ENCODE measurements at places on chromosomes 1 and 21.

GRCh38 chr21:21076491-21076890, 78.3 kb downstream of the NCAM2 start:
- DNase-seq: no peak

- DNase-seq: no peak
Observed at GRCh38 chr1:165173818-165174217, 182.7 kb downstream of the LMX1A start.

GRCh38 chr21:44695641-44696040, 1.3 kb upstream of the KRTAP10-12 start:
- no peak for DNase-seq

- DNase-seq: no peak
Observed at GRCh38 chr1:200139661-200140250, 112.2 kb downstream of the NR5A2 start.

GRCh38 chr1:226489718-226490425, 58.7 kb upstream of the STUM start:
- DNase-seq: no peak

- DNase-seq: no peak
Observed at GRCh38 chr1:208254376-208254775, 10.2 kb upstream of the PLXNA2 start.

DNA sequence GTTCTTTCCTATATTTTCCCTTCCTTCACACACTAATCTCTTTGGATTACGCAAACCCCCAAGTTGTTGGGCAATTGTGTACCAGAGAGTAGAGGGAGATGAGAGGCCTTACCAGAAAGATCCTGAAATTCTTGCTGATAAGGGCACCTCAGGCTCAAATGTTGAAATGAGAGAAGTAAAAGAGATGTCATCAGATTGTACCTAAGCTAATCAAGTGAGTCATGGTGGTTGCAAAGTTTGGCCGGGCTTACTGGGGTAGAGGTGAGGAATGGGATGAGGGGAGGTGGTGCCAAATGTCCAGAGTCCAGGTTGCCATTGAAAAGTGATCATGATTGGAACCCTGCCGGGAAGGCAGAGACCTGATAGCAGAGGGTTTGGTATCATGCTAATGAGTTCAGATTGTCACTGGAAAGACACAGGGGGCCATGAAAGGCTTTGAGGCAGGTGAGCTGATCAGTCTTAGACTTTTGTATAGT, 43.1 kb downstream of the OPTC start:
- no peak for DNase-seq

DNA sequence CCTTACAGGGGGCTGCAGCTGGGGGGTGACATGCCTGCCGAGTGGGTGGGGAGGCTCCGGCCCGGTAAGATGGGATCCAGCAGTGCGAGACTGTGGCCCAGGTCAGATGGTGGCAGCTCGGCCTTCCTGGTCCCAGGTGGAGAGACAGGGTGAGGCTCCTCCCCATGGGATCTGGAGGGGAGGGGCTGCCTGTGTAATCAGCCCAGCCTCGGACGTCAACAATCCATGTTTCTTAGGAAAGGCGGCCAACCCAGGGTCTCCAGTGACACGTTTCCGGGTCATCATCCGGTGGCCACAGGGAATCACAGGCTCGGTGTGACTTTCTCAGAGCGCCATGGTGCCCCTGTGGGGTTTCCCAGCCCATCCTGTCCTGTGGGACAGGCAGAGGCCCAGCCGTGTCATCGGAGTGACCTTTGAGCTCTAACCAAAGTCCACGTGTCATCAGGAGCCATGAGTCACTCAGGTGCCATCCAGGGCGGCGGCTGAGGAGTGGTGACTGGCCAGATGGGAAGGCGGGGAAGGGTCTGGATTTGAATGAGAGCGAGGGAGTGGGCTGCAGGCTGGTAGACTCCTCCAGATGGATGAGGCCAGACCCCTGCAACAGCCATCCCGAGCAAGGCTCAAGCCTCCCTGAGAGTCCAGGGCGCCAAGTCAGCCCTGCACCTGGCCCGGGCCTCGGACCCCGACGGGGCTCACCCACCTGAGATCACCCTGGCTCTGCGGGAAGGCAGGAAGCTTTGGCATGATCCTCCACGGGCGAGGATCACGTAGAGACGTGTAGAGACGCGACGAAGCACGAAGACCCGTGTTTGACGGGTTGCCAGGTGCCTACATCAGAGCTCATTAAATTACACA, 6.6 kb upstream of the HES4 start:
- no peak for DNase-seq

DNA sequence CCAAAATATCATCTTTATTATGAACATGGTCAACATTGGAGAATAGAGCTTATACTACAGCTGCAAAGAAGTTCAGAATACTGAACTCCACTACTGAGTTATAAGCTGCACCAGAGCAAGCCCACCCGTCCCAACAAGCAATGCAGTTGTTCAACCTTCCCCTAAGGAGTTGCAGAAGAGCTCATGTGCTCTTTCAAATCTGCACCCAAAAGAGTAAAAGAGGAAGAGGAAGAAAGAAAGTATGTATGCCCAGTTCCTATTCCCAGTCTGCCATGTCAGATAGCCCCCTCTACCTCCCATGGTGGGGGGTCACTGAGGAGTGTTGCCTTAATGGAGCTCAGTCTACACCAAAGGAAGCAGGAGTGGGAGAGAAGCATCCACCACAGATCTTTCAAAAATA, 6.9 kb downstream of the C1orf162 start:
- DNase-seq: no peak

DNA sequence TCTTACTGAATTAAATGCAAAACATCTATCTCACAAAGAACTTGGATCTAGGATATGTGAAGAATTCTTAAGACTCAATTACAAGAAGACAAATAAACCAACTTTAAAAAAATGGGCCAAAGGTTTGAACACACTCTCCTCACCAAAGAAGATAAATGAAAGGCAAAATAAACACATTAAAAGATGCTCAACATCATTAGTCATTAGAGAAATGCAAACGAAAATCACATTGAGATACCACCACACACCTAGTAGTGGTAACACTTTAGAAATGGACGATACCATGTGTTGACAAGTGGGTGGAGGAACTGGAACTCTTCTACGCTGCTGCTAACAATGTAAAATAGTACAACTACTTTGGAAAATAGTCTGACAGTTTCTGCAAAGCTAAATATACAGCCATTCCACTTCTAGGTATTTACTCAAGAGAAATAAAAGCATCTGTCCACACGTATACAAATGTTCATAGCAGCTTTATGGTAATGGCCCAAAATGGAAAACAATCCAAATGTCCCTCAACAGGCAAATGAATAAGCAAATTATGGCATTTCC, 194.3 kb downstream of the RHOU start:
- no peak for DNase-seq

DNA sequence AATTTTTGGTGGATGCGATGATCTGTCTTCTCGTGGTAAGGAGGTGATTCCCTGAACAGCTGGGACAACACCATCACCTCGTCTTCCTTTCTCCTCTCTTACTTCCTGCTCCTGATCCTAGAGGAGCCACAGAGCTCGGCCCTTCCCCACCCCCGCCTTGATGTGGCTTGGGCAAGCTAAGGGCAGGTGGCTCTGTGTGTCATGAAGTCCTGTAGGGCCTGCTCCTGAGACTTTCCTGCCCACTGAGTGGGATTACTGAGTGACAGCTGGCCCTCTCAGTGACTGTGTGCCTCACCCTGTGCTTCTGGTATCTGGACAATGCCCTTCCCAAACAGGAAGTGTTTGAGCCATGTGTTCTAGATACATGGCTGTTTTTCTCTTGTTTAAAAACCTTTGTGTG, 153.0 kb downstream of the KCNJ6 start:
- DNase-seq: no peak

- DNase-seq: no peak
Observed at GRCh38 chr1:26785611-26786436, 1.9 kb upstream of the PIGV start.

- no peak for DNase-seq
Observed at GRCh38 chr1:200258447-200259375, 151.1 kb downstream of the ZNF281 start.

GRCh38 chr1:2921970-2922686, 99.1 kb upstream of the ACTRT2 start:
- peak; percentile 7 for DNase-seq

DNA sequence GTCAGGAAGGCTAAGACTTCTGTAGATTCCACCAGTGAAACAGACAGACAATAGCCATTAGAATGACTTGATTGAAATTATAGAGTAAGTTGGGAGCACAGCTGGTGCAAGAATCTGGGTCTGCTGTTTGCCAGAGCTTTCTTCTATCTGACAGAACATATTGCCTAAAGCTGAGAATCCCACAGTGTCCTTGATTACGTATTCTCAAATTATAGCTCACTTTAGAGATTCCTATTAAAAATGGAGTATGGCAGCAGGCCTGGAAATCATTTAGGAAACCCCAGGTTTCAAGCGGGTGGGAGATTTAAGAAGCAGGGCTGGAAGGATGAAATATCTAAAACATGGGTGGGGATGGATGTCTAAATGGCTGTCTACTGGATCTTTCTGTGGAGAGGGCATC, 639.7 kb upstream of the CXADR start:
- no peak for DNase-seq

- DNase-seq: no peak
Observed at GRCh38 chr21:45130324-45130774, 56.0 kb downstream of the ADARB1 start.

DNA sequence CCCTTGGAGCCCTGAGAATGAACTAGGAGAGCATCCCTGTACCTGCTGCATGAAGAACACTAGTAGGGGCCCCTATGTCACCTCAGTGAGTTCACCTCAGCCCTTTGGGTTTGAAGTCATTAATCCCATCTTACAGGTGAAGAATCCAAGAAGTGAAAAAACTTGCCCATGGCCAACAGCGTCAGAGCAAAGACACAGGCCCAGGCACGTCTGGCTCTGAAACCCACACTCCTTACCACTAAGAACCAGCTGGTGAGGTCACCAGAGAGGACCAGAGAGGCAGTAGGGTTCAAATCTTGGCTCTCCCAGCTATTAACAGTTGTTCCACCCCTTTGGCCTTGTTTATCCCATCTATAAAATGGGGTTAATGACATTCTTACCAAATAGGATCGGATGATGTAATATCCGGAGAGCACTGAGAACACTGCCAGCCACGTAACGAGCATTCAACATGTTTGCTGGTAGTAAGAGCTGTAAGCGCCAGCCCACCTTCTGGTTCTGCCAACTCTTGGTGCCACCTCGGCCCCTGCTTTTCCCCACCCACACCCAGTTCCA, 8.8 kb downstream of the MATN1 start:
- no peak for DNase-seq

DNA sequence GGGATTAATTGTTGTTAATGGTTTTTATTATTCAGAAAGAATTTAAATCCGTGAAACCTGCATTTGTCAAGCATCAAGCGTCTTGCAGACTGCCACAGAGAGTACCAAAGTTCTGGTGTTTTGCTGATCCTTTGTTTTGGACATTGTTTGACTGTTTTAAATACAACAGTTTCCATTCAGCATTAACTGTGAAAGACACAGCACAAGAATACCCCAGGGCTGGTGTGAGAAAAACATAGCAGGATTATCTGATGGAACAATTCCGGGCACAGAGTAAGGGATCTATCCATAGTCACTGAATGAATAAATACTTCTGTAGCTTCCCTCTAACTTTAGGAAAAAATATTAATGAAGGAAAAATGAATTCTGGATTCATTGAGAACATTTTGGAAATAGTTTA, 202.3 kb downstream of the LTN1 start:
- no peak for DNase-seq

GRCh38 chr1:232969799-232970198, 19.4 kb downstream of the NTPCR start:
- DNase-seq: no peak

- no peak for DNase-seq
Observed at GRCh38 chr1:113998361-113998760, 19.1 kb downstream of the OLFML3 start.

DNA sequence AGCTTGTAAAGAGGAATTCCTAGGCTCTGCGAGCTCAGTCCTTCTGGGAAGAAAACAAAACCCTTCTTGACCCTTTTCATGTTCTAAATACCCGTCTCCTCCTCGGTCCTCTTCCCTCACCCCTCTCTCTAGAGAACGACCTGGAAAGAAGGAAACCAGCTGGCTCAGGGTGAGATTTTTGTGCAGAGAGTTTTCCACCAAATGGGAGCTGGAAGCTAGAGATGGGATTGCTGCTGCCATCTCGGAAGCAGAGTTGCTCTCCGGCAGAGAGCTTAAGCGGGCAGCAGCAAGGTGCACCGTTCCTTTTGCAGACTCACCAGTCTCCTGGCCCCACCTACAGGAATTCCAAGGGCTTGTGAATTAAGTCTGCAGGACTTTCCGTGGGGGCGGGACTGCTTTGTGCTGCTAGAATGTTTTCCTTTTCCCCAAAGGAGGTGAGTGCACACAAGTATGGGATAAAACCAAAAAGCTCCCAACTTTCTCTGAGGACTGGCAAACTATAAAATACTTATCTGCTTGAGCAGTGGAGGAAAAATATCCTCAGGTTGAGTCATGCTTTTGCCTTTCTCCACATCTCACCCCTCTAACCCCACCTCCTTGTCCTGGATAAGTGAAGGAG, 29.1 kb upstream of the KIAA0040 start:
- DNase-seq: no peak

GRCh38 chr1:51070640-51071039, 31.4 kb upstream of the C1orf185 start:
- no peak for DNase-seq

DNA sequence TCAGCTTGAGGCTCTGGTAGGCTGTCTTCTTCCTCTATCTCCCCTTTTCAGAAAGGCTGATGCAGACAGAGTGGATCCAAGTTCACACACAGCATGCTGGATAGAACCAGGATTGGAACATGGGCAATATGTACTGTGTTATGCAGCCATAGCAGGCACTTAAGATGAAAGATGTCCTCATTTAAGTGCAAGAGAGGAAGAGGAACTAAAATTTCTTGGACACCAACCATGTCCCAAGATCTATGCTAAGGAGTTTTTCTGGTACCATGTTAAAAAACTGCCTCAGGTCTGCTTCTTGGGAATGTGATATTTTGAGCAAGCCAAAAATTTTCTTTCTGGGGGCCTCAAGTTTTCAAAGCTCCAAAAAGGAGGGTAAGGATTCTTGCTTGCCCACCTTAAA, 1.2 kb downstream of the SDHB start:
- DNase-seq: no peak

DNA sequence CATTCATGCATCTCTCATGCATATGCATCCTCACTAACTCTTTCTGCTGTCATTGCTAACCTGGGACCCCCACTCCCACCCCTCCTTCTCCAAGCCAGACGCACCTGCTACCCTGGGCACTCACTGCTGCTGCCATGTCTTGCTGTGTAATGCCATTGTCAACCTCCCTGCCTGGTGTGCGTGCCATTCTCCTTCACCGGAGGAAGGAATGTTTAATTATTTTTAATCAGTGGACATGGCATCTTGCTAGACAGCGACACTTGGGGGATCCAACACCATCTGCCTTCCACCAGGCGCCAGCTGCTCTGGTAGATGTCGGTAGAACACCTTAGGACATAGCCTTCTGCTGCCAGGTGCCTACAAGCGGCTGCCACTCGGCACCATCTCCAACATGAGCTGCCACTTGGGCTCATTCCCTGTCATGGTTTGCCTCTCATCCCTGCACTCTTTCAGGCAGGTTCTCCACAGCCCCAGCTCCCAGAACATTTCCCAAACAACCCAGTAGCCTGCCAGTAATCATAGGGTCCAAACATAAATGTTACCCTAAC, 306.9 kb downstream of the TTLL7 start:
- no peak for DNase-seq

GRCh38 chr1:231940701-231941100, 314.1 kb downstream of the DISC1 start:
- no peak for DNase-seq

All from stimulated activated CD4-positive, alpha-beta T cell treated with anti-CD3 and anti-CD28 coated beads, Interleukin-1b, Interleukin-23, amount 100 ng/mL, for 24 hours (primary cell).